ENCODE measurements at places on chromosomes 3 and 15.

DNA sequence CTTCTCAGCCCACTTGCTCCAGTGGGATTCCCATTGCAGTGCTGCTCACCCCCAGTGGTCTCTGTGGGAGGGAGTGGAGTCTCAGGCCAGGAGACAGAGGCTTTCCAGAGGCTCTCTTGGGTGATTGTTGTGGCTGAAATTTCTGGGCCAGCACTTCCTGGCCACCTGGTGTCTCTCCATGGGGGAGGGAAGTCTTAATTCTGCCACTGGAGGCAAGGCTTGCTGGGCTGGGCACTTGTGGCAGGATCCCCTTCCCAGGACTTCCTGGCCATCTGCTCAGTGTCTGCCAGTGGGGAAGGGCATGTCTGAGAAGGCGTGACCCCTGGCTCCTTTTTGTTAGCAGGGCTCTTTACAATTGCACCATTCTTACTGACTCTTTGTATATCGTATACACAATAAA lies 351.8 kb downstream of the GABRB3 start:
- DNase-seq, result no peak

- no peak for DNase-seq
Measured at GRCh38 chr15:58432401-58432800, 610 bp downstream of the LIPC start.

DNA sequence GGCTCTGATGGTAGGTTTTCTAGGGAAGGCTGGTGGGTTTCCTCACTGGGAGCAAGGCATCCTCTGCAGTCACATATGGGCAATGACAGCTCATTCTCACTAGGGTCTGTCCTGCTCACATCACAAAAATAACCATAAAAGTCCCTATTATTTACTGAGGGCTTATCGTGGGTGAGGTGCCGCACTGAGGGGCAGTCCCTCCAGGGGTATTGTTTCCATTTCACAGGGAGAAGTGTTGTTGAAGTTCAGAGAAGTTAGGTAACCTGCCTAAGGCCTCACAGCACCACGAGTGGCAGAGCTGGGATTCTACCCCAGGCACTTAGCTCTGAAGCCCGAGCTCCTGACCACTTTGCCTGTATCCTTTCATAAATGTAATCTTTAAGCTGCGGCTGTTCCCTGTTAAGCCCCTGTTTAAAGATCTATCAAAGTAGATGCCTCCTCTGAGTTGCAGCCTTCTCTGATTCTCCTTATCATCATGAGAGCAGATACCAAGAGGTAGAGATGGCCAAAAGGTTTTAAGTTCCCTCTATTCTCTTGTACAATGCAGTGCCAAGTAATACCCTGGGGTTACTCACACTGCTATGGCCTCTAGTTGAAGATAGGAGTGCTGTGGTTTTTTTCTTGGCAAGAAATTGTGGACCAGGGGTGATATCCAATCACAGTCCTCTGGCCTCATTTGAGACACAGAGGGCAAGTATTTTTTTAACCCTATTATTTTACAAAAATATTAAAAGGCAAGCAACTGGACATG lies 107.0 kb downstream of the RPLP1 start:
- DNase-seq, result no peak

GRCh38 chr3:132805071-132805470 lies 82.9 kb upstream of the NPHP3 start:
- DNase-seq, result no peak

GRCh38 chr3:144556392-144556791 lies 584.8 kb downstream of the DIPK2A start:
- no peak for DNase-seq

- DNase-seq, result no peak
Measured at GRCh38 chr3:194637066-194637465, 3.8 kb upstream of the TMEM44 start.

GRCh38 chr3:58084788-58085543 lies 76.7 kb downstream of the FLNB start:
- DNase-seq, result no peak
